ENCODE measurements at places on chromosomes 7 and 10. TPM values are rescaled to one million over a fixed set of nuclear protein-coding genes. Genes with fewer than 3 reads are reported as not detected.

- no peak for DNase-seq
Observed at GRCh38 chr10:131561897-131562296, 250.4 kb upstream of the TCERG1L start.

- DNase-seq: peak; percentile 84
Observed at GRCh38 chr10:71774916-71775702, 1.8 kb upstream of the VSIR start.

DNA sequence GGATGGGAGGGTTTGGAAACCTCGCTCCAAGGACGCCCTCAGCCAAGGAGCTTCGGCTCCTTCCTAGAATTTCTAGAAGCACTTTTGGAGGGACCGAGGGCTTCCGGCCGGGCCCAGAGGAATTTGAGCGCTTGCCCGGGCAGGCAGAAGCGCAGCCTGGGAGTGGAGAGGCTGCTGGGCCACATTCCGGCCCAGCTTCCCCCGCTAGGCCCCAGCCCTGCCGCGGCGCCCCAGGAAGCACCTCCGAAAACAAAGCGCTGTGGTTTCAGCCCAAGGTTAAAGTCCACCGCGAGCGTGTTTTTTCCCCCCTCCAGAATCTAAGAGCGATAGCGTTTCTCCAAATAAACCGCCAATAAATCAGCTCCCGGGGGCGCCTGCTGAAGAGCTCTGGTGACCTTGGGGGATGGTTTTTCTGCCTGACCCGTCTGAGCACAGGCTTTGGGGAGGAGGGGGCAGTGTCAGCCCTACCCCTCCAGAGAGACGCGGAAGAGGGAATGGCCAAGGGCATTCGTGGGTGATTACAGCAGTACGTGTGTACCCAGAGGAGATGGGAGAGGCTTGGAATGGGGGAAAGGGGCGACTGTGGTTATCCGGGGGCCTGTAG lies 5.7 kb upstream of the TNRC18 start:
- peak; percentile 88 for DNase-seq

DNA sequence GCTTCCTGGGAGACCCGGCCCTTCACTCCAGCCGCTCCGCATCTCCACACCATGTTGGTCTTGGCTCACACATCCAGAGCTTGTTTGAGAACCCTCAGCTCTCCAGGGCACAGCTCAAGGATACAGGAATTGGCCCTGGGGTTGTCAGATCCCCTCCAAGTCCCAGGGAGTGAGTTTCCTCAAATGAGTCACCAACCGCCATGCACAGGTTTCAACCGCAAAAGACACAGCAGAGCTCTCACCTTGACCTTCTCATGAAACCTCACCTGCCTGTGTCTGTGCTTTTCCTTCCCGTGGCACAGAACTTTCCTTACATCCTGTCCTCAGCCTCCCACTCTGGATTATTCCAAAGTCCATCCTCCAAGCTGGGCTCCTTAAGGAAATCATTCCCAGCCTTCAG lies 20.6 kb downstream of the AZGP1 start:
- no peak for DNase-seq

GRCh38 chr7:27303026-27303425 lies 60.4 kb downstream of the EVX1 start:
- no peak for DNase-seq

DNA sequence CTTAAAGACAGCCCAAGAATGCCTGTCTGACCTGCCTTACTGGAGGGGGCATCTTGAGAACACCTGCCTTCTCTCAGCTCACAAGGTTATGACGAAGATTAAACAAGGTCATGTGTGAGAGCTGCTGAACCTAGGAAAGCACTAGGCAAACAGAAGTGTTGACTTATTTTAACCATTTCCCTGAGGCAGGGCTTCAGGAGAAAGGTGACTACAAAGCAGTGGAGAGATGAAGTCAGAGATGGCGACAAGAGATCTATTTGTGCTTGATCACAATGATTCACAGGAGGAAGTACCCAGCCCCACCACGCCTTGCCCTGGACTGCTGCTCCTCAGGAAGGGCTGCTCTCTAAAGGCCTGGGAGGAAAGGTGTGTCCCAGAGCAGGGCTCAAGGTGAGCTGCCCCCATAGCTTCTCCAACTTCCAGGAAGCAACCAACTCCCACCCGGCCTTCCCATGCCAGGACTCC lies 27.8 kb downstream of the STN1 start:
- no peak for DNase-seq

- no peak for DNase-seq
Observed at GRCh38 chr10:103550229-103550628, 56.7 kb downstream of the NEURL1 start.

Gene FANK1
- total RNA-seq: 13.4 TPM

Gene IL6
- total RNA-seq: 1.6 TPM

Gene BAMBI
- 19.5 TPM for total RNA-seq

- no peak for DNase-seq
Observed at GRCh38 chr10:118214776-118215175, 127.3 kb downstream of the FAM204A start.

DNA sequence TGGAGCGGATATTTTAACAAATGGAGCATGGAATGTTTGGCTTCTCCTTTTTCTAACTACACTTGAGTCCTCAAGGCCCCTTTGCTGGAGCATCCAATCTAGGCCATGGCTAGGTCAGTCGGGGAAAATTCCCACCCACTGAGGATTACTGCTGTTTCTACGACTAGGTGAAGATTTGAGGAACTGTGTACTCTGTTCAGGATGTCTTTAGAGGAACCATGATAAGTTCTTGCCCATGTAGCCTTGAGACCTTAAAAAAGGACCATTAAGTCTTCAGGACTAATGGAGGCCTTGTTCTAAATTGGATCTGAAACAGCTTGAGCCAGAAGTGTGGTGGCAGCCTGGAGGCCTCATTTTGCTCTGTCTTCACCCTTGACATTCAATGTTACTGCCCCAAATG lies 6.2 kb downstream of the AGK start:
- no peak for DNase-seq

Gene TMEM229A
- not detected for total RNA-seq

DNA sequence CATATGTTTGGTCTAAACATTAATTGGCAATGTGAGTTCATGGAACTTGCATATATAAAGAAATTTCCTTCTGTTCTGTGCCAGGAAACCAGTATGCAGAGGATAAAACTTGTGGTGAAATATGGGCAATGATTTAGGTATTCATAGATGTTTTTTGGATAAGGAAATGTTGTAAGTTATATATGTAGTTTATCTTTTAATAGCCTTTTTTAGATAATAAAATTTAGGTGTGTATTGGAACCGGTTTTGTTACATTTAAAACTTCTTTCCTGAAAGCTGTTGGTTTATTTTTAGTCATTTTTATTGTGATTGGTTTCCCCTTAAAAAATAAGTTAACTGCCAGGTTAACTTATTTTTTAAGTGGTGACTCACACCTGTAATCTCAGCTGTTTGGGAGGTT lies 22.1 kb downstream of the TAX1BP1 start:
- no peak for DNase-seq

DNA sequence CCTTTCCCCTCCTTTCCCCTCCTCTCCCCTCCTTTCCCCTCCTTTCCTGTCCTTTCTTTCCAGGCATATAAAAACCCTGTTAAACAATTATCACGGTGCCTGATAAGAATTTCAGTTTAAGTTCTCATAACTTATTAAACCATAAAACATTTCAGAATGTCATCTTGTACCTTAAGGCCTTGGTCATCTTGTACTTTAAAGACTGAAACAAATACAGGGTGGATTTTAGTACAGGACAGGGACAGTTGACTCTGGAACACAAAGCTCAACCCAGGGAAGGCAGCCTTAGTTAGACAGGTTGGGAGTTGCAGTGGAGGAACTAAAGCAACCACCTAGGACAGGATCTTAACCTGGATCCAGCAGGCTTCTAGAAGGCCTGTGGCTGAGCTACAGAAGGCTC lies 1.2 kb downstream of the AGR3 start:
- DNase-seq: no peak

DNA sequence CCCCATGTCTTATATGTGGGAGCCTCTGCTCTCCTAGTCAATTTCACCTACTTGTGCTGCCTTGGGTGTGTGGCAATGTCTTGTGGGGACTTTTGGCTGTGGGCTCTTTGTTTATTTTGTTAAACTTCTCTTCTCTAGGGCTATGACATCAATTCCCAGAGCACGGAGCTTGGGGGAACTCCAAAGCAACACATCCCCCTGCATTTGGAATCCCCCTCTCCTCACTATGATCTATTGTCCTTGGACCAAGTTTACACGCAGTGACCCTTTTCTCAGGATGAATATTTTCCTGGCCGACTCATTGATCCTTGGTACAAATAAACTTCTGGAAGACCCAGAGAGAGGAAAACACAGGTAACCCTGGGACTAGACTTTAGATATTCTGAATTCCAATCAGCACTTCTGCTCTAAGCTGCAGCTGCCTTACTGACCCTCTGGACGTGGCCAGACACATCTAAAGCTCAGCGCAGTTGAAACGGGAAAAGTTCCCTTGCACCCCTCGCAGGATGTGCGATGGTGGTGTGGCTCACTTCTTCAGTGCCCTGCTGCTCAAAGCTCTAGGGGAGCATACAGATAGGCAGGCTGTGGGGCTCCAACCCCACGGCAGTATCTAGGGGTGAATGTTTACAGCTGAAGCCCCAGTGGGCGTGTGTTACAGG lies 110.8 kb downstream of the TMEM178B start:
- DNase-seq: no peak

DNA sequence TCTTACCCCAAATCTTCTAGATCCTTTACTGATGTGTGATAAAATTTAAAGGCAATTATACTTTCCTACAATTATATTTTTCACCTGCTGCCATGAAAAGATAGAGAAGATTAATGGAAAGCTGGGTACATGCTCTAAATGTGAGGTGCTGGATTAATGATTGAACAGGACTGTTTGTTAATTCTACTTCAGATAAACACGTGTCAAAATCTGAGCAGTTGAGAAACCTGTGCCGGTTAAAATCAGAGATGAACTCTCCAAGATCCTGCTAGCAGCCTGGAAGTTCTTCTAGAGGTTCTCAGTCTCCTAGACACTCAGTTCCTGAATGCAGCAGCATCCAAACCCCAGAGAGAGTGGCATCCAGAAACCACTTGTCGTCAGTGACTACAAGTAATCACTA lies 69.2 kb downstream of the INHBA start:
- DNase-seq: no peak

DNA sequence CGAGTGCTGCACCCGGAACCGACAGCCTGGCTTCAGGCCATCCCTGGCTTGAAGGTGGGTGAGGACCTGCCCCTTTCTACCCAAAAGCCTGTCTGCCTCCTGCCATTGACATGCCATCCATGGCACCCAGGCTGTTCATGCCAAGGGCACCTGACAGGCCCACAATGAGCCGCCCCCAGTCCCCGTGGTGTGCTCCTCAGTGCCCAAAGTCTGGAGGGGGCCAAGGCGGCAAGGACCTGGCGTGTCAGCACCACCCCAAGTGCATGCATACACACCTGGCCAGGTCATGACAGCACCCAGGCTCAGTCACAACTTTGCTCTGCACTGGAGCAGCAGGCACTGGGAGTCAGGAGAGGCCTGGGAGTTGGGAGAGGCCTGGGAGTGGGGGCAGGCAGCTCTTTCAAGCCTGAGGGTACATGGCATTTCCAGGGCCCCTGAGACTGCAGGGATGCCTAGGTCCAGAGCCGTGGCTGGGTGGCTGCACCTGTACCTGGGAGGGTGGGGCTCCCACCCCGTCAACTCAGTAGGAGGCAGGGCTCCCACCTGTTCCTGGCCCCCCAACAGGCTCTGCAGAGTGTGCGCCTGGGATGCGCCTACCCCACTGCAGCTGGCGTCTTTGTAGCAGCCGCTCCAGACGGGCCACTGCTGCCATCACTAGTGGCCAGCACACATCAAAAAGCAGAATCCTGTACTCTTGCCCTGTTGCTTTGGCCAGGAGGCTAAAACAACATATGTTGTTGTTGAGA lies 71.7 kb downstream of the ZNF467 start:
- DNase-seq: no peak

- DNase-seq: no peak
Observed at GRCh38 chr7:50310956-50311355, 6.4 kb downstream of the IKZF1 start.

GRCh38 chr7:156650042-156650441 lies 9.5 kb downstream of the RNF32 start:
- peak; percentile 72 for DNase-seq

DNA sequence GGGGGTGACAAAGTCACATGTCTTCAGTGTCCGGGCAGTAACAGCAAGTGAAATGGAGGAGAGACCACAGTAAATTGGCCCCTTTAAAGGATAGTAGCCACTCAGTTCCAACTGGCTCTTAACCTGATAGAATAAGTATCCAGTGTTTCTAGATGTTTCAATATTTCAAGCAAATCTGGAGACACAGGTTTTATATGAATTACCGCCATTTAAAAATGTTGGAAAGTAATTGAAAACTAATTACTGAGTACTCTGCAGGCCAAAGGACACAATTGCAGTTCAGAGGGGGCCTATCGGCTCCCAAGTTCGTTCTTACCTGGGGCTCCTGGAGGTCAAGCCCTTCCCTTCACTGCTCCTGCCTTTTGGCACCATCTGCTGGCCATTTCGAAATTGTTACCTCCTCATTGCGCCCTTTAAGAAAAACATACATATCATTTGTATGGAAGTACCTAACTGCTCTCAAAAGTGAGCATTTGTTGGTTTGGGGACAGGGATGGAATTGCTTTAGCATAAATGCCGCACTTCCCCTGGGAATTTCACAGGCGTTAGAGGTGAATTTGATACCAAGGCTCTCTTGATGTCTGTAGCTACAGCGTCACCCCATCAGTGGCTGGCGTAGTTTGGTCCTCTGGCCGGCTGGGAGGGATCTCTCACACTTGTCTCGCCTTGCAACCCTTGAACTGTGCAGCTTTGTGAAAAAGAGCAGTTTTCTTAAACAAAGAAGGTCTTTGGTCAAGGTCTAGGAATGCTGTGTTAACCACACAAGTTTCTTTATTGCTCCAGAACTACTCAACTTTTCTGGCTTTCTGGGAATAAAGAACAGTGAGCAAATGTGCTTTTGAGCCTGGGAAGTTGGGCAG lies 220.0 kb downstream of the ARHGAP21 start:
- DNase-seq: peak; percentile 69

GRCh38 chr10:14698829-14699170 lies 75.9 kb downstream of the FAM107B start:
- DNase-seq: no peak

GRCh38 chr7:141014125-141014523 lies 628 bp downstream of the MRPS33 start:
- DNase-seq: peak; percentile 53

Gene BPGM
- total RNA-seq: 21.2 TPM

Gene ITIH5
- 13.1 TPM for total RNA-seq

DNA sequence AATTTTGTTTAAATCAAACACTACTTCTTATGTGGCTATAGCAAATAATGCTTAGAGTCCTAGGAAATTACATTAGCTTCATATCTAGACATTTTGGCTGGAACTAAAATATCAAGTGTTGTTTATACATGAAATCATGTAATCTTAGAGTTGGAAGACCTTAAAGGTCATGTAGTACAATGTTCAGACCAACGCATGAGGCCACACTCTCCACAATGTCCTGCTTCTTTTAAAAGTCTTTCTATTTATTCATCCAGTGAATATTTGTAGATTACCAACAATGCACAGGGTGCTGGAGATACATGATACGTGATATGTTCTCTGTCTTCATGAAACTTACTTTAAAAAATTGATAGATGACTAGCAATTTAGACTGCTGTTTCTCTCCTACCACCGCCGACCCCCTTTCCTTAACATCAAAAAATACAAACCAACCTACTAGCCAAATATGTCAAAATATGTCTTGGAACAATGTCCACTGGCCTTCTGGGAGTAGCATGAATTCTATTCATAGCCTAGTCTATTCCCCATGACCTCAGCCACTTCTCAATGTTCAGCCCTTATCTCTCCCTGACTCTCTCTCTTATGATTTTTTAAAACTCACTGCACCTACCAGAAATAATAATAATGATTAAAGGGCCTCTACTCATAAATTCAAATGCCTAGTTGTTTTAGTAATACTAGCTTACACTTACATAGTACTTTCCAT lies 59.5 kb upstream of the CAV2 start:
- no peak for DNase-seq

GRCh38 chr10:71390461-71390835 lies 6.3 kb upstream of the CDH23 start:
- no peak for DNase-seq

Gene SSMEM1
- not detected for total RNA-seq
